Bronchus fibroblast of lung (primary cell): ENCODE measurements at places on chromosomes 3 and 15. TPM values are rescaled to one million over a fixed set of nuclear protein-coding genes. Genes with fewer than 3 reads are reported as not detected.

OXTR gene
- total RNA-seq, result 7.3 and 7.6 TPM in 2 replicates

ZBBX gene
- not detected in 2 replicates for total RNA-seq

GOLGA8G gene
- total RNA-seq, result not detected in 2 replicates

C15orf62 gene
- total RNA-seq, result not detected in 2 replicates

ADAMTS17 gene
- total RNA-seq, result under 0.01 and 0.30 TPM in 2 replicates

REC114 gene
- total RNA-seq, result not detected in 2 replicates

SQOR gene
- 31.3 and 36.3 TPM in 2 replicates for total RNA-seq

GP5 gene
- total RNA-seq, result under 0.01 TPM in 1 of 2 replicates, not detected in the other

LRRC2 gene
- total RNA-seq, result under 0.01 TPM in 2 replicates

RNF168 gene
- 9.8 and 10.8 TPM in 2 replicates for total RNA-seq

C2CD4A gene
- total RNA-seq, result not detected in 2 replicates

ABCF3 gene
- total RNA-seq, result 29.9 and 49.9 TPM in 2 replicates

SPTSSB gene
- under 0.01 TPM in 1 of 2 replicates, not detected in the other for total RNA-seq

HRH1 gene
- 4.9 and 5.4 TPM in 2 replicates for total RNA-seq

EIF4E3 gene
- total RNA-seq, result 1.6 and 1.8 TPM in 2 replicates

MKRN3 gene
- total RNA-seq, result under 0.01 TPM in 1 of 2 replicates, not detected in the other

CCR4 gene
- not detected in 2 replicates for total RNA-seq

LRTM1 gene
- not detected in 2 replicates for total RNA-seq
